ENCODE measurements at places on chromosomes 3 and 15. TPM values are rescaled to one million over a fixed set of nuclear protein-coding genes. Genes with fewer than 3 reads are reported as not detected.
A peak's percentile ranks its signal among the peaks of the same experiment; 100 is the strongest.

Gene PIGZ
- total RNA-seq, result 31.8 TPM

Gene GOLGA6L4
- 6.0 TPM for total RNA-seq

Gene MKRN3
- total RNA-seq, result not detected

Gene LDHAL6B
- not detected for total RNA-seq

Gene FOXB1
- total RNA-seq, result not detected

Gene PTH1R
- 14.3 TPM for total RNA-seq

DNA sequence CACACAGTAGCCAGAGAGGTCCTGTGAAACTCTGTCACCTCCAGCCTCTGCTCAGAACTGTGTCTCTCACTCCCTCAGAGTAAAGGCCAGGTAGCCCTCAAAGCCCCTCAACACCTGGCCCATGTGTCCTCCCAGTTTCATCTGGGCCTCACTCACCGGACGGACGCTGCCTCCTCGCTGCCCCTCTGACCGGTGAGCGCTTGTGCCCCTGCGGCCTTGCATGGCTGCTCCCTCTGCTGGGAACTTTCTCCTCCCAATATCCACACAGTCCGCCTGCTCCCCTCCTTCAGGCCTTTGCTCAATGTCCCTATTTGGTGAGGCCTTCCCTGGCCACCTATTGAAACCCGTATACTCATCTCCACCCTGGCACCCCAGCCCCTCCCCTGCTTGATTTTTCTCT, 36.8 kb upstream of the TRH start:
- no peak for DNase-seq

GRCh38 chr15:90607361-90607760, 77.6 kb downstream of the CRTC3 start:
- DNase-seq, result no peak

DNA sequence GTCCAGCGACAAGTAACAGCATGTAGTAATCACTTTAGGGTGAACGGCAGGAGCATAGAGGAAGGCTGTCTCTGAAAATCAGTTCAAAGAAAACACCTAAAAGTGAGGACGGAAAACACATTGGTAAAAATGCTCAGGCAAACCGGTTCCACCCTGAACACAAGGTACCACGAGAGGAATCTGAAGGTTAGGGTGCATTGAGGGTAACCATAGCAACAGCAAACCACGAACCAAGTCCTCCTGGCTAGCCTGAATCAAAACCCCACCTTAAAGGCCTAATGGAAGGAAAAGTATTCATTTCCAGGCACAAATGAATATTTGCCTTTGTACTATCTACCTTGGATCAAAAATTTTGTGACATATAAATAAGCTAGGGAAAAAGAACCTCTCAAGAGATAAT, 315.0 kb downstream of the OCA2 start:
- DNase-seq, result no peak

DNA sequence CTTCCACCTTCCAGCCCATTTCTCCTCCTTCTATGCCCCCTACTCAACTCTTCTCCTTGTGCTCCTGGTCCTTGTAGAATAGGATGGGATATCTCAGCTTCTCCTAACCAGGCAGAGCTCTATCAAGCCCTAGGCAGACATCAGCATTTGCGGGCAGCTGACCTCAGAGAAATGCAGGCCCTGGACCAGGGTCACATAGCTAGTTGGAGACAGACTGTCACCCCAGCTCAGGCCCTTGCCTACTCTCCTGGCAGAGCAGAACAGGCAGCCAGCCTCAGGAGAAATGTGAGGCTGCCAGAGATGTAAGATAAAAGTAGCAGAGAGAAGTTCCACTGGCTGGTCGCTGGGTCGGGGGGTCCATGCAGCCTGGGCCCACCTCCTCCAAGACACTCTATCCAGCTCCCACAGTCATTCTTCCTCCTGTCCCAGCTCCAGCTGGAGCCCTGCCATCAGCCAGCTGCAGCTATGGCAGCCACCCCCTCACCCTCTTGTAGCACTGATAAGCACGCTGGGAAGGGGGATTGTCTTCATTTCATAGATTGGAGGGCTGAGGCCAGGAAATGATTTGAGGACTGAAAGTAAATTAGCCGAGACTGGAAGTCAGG, 4.0 kb downstream of the CYP8B1 start:
- no peak for DNase-seq

- no peak for DNase-seq
Measured at GRCh38 chr3:43861635-43862034, 170.9 kb downstream of the ABHD5 start.

DNA sequence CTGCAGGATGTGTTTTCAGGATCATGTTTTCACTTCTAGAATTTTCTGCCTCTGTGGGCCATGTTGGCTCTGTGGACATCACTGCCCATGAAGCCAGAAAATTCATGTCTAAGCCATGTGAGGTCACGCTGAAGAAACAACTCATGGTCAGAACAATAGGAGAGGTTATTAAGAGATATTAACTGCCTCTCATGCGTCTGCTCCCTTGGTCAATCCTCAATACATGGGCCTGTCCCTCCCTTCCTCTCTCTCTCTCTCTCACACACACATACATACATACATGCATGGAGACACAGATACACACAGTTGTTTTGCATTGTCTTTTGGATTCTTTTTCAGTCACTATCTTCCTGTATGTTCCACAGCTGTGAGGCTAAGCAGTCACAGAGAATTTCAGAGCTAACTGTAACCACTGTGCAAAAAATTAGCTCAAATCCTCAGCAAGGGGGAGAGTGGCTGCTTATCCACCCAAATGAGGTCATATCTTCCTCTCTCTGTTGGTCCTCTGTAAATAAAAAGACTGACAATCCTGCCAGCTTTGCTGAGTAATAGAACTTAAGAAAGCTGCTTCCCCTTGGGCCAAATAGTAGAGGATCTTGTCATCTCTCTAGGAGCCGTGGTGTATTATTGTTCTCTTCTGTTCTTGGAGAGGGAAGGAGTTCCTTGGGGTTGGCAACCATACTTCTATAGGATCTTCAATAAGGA, 45.6 kb downstream of the LRTM1 start:
- no peak for DNase-seq

DNA sequence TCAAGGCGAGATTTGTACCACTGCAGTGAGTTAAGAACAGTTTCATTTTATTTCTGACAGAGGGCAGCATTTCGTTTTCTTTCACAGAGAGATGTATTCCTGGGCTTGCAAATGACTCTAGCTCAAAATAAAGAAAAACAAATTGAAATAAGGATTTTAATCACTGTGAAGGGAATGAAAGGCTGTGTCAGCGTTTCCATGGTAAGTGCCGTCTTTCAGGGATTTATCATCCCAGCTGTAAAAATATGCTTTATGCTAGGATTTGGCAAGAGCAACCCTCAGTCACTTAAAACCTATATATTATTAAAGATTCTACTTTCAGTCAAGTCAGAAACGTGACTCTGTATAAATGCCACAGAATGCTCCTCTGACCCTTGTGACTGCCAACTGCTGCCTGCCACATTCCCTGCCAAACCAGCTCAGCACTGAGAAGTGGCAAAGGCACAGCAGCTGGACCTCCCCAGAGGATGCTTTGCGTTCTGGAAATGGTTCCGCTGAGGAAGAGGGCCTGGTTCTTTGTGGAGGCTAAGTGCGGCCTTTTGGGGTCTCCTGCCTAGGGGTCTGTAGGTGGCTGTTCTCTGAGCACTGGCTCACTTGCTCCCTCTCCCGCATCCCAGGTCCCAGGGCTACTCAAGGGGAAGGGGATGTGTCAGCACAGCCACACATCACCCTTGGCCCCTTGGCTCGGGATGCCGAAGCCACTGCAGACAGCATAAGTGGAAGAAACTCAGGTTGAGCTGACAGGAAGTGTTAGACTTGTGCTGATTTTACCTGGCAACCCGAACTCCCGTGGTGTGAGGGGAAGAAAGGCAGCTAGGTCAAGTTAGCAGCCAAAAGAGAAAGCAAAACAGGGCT, 56.6 kb upstream of the POMGNT2 start:
- no peak for DNase-seq

DNA sequence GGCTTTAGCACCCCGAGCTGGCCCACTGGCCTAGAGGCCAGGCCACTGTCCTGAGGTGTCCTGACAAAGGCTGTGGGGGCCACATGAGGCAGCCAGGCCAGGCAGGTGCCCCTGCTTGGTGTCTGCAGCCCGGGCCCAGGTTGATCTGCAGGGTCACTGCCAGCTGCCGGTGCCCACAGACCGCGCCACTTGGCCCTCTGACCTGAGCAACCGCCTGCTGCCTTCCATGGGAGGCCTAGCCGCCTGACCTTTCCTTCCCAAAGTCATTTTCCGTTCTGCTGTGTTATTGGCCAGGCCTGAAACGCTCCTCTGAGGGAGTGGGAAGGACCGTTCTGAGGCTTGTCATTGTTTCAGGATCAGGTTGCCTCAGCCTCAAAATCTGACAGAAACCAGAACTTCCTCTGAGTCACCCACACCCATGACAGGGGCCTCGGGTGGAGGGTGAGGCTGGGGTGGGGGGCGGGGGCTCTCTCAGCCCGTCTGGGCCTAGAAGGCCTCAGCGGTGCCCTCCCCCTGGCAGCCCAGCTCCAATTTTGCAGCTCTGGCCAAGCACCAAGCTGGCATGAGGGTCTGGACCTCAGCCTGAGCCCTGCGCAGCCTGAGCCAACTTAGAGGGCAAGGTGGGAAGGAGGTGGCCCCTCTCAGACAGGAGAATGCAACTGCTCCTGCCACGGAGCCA, 140.7 kb upstream of the MEF2A start:
- DNase-seq, result peak; percentile 20

DNA sequence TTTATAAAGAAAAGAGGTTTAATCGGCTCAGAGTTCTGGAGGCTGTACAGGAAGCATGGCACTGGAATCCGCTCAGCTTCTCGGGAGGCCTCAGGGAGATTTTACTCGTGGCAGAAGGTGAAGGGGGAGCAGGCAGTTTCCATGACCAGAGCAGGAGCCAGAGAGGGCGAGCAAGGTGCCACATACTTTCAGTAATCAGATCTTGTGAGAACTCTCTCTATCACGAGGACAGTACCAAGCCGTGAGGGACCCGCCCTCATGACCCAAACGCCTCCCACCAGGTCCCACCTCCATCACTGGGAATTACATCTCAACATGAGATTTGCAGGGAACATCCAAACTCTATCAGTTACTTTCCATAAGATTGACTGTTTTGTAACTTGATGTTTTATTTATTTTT, 70.7 kb upstream of the SYN2 start:
- DNase-seq, result no peak

DNA sequence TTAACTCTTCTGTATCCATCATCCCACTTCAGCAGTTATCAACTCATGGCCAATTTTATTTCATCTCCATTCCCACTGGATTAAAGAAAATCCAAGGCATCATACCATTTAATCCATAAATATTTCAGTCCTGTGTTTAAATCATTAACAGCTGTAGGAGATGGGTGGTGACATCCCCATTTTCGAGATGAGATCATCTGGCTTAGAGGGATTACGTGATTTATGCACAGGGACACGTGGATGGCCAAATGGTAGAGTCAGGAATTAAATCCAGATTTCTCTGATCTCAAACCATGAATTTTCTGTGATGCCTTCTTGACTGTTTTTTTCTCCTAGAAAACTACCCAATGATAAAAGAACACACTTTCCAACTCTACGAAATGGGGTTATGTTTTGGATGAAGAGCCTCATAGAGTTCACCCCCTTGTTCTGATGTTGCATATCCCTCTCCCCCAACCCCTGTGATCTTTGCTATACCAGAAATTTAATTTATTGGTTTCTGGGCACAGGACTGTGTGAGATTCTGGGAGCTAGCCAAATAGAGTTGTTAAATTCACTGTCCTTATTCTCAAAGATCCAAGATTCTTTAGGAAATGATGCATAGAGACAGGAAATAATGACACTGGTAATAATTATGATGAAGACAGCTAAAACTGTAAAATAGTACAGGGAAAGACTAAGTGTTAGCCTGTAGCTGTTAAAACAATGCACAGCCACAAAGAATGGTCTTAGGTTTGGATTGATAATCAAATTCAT, 7.4 kb downstream of the ZNF589 start:
- DNase-seq, result no peak

GRCh38 chr3:58604031-58604430, 26.8 kb upstream of the FAM107A start:
- DNase-seq, result no peak

DNA sequence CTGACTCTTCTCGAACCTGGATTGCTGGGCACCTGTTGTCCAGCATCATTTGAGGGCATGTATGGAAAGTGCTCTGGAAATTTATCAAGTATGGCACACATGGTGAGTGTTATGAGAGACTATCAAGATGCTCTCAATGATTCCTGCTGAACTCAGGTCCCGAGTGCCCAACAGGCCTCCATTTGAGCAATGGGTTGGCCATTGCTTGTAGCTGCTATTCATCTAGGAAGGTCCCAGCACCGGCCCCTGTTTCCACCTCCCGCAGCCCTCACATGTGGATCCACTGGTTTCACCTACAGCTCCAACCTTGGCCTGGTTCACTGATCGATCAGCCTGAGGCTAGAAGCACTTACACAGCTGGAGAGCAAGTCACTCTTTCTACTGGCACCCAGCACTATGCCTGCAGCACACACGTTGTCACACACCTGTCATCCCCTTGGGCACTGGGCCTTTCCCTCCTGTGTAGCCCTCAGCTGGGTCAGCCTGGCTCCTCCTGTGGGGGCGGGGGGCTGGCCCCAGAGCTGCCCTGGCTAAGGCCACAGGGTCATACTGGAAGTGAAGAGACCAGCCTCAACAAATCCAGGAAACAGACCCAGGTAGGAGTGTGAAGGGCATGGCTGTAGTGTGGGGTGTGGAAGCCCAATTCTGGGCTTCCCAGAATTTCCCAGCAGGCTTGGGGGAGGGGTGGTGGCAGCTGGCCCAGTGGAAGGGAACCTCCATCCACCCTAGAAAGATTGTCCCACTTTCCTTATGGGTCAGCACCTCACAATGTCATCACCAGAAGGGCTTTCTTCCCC, 41.7 kb upstream of the SMAD3 start:
- DNase-seq, result no peak

DNA sequence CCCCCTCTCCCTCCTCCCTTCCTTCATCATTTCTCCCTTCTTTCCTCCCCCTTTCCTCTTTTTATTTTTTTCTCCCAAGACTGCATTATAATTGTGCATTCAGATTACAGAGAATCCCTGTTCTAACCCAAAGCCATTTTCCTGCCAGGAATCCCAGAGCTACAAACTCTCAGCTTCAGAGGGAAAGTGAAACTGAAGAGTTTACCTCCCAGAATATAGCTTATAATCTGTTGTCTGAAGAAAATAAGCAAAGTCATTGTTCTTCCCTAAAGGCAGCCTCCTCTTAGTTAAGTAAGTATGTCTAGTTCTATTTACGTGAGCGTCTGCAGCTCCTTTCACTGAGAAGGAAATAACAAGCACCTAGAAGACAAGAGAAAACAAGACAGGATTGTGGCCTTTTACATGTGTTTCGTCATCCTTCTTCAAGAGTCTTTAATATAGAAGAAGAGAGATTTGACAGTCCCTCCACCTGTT, 97.2 kb downstream of the CHST2 start:
- DNase-seq, result no peak

Measured in tibial nerve (tissue), 4 donors.